ENCODE measurements at places on chromosomes 3 and 15.

DNA sequence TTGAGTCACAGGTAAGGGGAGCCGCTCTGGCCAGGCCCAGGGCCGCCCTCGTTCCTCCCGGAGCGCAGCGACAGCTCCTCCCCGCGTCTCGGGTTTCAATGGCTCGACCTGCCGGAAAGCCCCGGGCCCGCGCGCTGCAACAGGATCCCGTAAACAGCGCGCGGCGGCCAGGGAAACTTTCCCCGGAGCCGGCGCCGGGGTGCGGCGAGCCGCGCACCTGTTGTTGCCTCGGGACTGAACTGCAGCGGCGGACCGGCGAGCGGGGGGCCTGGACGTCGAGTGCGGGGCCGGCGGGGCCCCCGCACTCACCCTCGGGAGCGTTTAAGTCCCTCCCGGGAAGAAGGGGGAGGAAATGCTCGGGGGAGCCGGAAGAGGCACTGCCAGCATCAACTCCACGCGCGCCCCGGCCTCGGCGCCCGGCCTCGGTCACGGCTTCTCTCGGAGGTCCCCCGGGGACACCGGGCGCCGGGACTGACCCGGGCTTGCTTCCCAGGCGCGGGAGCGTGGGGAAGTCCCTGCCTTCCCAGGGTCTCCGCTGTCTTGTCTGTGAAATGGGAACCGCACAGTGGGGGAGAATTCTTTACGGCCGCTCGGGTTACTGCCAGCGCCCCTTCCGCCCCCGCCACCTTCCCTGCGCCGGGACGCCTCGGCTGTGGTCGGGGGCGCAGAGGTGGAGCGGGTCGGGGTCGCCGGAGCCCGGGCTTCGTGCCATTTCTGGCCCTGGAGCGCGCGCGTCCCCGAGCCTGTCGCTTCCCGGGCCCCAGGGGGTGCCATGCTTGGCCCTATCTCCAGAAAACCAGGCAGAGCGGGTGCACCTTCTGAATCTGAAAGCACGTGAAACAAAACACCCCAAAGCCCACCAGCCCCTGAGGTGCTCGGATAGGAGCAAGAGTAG lies 7.5 kb upstream of the PGPEP1L start:
- DNase-seq: peak; percentile 9

DNA sequence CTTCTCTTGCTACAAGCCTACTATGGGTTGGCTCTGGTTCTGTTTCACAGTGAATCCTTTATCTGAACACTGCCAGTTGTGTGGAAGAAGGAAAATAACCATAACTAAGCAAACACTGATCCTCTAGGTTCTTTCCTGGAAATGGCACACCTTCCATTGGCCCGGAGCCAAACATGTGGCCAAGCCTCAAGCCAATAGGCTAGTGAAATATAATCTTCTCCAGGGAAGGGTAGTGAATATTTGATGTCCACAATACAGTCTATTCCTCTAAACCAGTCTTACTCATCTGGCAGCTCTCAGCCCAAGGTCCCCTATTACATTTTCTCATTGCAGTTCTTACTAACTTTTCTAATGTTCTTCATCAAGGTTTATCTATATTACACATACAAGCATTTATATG lies 921.3 kb downstream of the TUSC7 start:
- no peak for DNase-seq

DNA sequence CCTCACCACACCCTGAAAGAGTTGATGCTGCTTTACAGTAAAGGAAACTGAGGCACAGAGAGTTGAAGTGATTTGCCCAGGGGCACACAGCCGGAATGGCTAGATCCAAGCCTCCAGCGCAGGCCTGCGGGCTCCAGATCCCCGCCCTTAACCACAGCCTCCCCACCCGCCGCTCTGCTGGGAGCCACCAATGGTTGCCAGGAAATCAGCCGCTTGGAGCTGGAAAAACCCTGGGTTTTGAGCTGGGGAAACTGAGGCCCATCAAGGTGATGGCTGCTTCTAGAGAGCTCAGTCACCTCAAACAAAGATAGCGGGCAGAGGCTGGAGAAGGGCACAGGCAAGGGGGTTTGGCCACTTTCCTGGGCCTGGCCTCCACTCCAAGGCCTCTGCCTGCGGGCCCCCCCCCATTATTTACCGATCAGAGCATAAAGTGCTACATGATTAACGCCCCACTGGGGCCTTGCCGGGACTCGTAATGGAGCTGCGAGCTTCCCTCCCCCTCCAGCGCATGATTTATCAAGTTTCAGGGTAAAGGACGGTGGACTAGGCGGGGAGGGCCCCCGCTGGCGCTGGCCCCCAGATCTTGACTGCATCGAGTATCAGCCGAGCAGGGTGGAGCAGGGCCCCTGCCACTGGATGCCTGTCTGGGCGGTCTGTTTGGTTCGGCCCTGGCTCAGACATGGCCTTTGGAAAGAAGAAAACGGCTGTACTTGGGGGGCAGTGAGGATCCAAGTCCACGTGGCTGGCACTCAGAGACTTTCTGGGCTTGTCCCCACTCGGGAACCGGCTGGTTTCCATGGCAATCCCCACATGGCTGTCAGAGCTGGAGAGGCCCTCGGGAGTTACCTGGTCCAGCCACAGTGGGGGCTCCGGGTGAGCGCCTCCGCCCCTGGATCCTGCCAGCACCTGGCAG lies 9.1 kb downstream of the PLXND1 start:
- no peak for DNase-seq

GRCh38 chr3:73828348-73828747 lies 203.6 kb upstream of the PDZRN3 start:
- no peak for DNase-seq

GRCh38 chr15:91679447-91679846 lies 174.1 kb upstream of the SLCO3A1 start:
- DNase-seq: no peak
